Inflammatory macrophage (primary cell): ENCODE measurements at places on chromosomes 1 and 21.

DNA sequence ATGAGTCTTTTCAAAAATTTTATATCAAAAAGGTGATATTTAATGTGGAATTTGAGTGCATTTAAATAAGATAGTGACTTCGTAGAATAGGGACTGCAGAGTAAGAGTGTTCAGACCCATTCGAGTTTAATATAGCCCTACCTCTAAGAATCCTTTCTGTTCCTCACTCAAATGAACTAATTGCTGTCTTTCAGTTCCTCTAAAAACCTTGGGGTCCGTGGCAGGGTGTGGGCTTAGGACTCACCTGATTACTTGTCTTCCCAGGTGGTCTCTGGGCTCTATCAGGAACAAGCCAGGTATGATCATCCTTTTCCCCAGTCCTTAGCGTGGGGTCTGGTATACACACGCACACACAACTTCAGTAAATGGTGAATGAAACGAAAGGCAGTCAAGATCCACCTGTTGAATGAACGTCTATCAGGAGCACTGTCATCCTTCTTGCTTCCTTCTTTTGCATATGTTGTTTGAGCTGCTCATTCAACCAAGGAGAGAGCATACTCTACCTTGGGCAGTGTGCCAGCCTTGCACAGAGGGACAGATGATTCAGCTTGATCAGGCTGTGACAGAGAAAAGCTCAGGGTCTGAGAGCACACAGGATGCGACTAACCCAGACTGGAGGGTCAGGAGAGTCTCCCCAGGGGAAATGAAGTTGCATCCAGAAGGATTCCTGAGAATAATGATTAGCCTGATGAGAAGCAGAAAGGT lies 1.2 kb upstream of the RNF11 start:
- peak; percentile 23 for DNase-seq

DNA sequence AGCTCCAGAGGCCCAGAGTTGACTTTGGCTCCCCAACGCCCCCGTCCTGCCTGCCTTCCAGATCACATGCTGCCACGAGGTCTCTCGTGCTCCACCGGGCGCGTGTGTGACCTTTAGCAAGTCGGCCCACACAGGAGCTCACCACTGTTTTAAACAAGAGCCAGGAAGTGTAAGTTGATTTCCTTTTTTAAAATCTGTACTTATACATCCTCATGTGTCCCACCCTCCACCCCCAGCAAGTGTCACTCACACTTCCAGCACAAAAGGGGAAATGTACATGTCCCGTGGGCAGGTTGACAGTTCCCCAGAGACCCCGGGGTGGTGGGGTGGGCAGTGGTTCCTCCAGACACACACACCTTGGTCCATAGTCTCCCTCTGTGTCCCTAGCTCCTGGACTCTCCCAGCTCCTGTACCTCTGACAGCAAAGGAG lies 84.4 kb downstream of the STUM start:
- DNase-seq, result peak; percentile 99

DNA sequence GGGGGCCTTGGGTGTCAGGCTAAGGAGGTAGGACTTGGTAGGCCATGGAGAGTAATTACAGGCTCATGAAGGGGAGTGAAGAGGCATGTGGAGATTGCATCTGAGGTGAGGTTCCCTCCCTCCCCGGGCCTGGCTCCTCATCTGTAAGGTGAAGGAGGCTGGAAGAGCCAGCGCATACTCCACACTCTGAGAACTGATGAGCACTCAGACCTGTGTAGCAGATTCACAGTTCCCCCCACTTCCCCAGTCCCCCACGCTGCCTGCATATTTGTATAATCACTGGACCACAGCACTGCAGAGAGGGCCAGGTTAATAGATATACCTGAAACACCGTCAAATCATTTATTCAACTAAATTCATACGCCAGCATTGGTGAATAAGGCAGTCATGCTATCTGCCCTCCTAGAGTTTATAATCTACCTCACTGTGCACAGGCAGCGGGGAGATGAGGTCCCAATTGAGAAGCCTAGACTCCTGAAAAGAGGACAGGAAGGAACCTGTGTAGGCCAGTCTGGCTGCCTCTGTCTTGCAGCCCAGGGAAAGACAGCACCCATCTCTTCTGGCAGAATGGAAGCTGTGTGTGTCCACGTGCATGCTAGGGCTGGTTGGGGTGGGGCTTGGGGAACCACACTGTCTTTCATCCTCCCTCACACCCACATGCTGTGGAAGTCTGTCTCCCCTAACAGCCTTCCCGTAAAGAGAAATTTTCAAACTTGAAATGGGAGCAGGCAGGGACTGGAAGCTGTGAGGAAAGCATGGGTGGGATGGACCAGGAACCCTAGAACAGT lies 110.6 kb upstream of the ATP1A1 start:
- DNase-seq, result no peak

DNA sequence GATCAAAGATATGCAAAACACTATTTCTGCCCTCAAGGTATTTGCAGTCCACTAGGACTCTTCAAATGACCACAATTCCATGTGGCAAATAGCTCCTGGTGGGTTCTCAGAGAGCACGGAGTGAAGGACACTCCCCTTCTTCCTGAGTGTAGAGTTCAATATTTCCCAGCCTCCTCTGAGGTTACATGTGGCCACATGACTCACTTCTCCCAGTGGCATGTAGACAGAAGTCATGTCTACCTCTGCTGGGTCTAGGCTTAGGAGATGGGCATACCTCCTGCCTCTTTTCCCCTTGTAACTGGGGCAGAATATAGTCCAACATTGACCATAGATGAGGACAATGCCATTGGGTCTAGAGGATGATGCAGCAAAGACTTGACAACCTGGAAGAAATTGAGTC lies 191.4 kb downstream of the MIS18A start:
- DNase-seq, result no peak

DNA sequence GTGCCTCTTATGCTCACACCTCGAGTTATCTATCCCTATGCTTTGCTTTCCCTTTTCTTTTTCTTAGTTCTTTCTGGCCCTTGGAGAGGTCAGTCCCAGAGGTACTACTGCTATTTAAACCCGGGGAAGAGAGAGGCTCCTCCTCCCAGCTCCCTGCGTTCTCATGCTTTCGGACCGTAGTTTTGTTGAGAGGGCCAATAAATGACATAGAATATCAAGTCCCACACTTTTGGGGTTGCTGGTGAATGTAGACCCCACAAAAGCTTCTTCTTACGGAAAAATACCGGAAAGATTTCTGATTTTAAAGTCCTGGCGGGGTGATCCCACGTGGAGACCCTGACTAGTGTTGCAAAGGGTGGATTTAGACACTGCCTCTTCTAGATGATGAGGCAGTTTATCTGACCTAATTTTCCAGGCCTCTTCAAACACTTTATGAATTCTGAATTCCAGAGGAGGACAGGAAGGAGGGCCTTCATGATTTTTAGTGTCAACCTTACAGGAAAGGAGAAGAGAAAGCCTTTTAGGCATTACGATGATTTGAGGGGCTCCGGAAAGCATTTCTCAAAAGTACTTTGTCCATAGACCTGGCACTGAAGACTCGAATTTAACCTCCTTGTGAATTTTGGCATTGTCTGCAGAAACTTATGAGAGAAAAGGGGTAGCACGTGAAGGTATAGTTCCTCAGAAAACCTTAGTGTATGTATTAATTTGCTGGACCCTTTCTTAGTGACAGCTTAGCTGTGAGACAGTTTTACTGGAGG lies 694 bp downstream of the TMEM167B start:
- DNase-seq, result peak; percentile 52

DNA sequence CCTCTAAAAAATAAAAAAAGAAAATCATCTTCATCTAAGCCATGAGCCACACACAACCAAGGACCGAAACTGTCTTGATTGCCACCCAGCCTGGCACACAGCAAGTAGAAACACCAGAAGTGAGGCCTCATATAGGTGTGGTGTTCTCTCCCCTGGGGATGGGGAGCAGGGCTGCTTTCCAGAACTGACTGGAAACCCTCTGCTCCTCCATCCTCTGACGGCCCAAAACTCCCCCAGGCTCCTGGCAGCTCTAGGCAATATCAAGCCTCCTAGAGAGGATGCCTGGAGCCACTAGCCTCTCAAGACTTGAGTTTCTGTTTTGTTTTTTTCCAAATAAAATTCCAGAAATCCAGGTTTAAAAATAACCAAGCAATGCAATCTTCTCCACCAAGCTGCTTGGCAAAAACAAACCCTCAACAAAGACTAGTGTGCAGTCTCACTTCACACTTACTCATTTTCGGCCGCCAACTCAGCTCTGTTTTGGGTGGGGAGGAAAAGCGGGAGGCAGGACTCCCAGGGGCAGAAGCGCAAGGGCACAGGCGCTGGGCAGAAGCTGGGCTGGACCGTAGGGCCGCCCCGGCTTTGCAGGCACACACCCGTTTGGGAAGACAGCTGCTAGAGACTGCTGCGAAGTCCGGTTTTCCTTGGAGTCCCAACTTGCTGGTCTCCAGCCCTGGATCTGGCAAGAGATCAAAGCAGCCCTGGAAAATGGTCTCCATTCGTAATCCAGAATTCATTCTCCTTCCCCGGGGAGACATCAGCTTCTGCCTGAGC lies 78.2 kb upstream of the CAPZB start:
- no peak for DNase-seq

GRCh38 chr1:165369255-165369848 lies 12.8 kb upstream of the LMX1A start:
- DNase-seq, result peak; percentile 33

GRCh38 chr1:31688233-31688918 lies 15.4 kb downstream of the COL16A1 start:
- DNase-seq, result no peak

DNA sequence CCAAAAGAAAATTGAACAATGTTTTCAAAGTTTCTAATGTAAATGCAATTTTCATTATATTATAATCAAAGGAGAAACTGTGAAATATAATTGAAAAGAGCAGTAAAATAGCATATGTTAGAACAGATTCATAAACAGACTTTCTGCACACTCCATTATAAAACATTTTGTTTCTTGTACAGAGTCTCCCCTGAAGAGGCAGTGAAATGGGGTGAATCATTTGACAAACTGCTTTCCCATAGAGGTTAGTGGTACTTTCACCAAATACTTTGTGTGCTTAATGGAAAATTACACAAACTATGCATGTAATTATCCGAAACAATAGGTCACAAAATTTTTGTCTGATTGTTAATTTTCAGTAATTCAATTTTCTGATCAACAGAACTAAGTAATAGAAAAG lies 1.9 kb downstream of the RGS18 start:
- peak; percentile 43 for DNase-seq

- DNase-seq, result no peak
Measured at GRCh38 chr1:84632673-84633434, 57.4 kb downstream of the SSX2IP start.

GRCh38 chr1:208172423-208173145 lies 71.6 kb downstream of the PLXNA2 start:
- no peak for DNase-seq

DNA sequence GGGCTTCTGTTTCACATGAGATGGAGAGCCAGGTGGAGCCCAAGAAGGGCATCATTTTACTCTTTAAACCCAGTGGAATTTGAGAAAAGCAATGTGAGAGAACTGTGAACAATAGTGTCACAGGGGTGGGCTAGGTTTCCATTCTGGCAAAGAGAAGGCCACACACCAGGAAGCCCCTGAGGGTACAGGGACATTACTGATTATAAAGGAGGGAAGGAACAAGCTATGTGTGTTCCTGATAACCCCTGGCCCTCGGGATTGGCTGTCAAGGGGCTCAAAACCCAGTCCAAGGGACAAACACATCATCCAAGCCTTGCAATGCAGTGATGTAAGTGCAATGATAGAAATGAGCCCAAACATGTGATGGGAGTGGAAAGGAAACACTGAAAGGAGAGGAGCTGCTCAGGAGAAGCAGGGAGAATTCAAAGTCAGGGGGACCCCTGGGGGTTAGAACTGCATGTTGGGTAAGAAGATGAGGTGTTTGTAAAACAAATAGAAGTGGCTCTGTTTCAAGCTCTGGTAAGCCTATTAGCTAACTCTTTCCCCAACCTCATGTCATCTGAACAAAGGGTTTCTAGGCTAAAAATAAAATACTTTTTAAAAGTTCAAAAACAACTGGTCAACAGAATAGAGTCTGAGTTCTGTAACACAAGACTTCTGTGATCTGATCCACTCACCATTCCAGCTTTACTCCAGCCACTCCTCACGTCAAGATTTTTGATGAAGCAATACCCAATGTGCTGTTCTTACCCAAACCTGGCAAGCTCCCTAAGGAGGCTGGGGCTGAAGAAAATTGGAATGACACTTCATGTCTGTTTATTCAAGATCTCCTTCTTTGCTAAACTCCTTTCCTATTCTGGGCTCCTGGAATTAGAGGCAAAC lies 51.1 kb upstream of the IL12RB2 start:
- DNase-seq, result no peak

DNA sequence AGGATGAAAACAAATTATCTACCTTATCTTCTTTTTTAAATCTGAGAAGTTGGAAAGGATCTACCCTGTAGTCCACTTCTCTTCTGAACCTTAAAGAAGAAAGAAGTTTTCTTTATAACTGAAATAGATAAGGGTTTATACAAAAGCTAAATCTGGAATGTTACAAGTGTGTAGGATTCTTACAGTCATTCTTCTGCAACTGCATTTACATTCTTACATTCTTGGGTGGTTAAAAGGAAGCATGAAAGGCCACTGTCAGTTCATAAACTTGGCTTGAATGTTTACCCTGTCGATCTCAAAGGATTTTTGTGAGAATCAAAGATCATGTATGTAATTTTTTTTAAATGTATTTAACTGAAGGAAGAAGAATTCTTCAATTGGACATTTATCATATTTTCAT lies 142.1 kb upstream of the BRINP3 start:
- no peak for DNase-seq

DNA sequence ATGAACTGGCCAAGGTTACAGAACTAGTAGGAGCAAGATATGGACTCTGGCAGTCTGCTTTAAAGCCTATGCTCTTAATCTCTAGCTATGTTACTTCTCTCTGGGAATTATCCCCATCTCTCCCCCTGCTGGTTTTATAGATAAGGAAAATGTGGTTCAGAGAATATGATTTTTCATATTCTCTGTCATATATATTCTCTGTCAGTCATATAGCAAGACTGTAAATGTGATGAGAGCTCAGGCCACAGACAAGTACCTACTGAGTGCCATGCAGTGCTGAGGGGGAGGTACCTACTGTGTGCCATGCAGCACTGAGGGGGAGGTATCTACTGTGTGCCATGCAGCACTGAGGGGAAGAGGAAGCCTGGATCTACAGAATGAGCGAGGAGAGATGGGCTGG lies 220.3 kb upstream of the FGGY start:
- DNase-seq, result no peak

- DNase-seq, result no peak
Measured at GRCh38 chr1:121418369-121419049, 233.7 kb downstream of the SRGAP2C start.

DNA sequence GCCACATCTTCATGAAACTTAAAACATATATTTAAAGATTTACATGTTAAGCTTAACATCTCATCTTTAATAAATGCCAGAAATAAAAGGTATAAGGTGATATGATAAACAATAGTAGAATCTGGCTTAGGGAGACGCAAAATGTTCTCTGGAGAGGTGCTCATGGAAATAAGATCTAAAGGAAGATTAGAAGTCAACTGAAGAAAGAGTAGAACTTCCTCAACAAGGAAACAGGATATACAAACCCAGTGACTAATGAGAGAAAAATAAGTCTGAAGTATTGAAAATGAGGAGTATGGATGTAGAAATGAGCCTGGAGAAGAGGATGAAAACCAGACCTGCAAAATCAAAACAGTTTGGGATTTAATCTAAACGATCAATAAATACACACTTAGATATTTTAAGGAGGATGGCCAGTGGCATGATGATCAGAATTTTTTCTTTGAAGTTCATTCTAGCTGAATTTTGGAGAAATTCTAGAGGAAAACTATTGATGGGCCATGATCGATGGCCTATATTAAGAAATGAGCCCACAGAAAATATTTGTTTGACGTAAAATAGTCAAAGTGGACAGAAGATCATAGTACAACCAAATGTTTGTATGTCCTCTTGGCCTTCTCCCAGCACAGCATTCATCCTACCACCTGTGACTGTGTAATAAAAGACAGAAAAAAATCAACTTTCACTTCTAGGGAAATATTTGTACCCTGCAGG lies 387.9 kb upstream of the PTBP2 start:
- DNase-seq, result no peak
